Regular cardiac myocyte (primary cell): ENCODE measurements at places on chromosomes 12 and 14. TPM values are rescaled to one million over a fixed set of nuclear protein-coding genes. Genes with fewer than 3 reads are reported as not detected.

RTL1 gene
- not detected in 2 replicates for total RNA-seq

DTD2 gene
- total RNA-seq, result 68.8 and 77.0 TPM in 2 replicates

TFCP2 gene
- 9.9 and 14.6 TPM in 2 replicates for total RNA-seq

DHRS4L2 gene
- 16.3 and 16.9 TPM in 2 replicates for total RNA-seq

DLK1 gene
- total RNA-seq, result not detected in 2 replicates

GPX2 gene
- total RNA-seq, result not detected in 2 replicates

FKBP4 gene
- total RNA-seq, result 69.6 and 137 TPM in 2 replicates

C12orf54 gene
- under 0.01 TPM in 1 of 2 replicates, not detected in the other for total RNA-seq

ACRBP gene
- under 0.01 TPM in 1 of 2 replicates, not detected in the other for total RNA-seq

KCNH5 gene
- under 0.01 and 0.19 TPM in 2 replicates for total RNA-seq

SAMD4A gene
- total RNA-seq, result 13.6 and 31.9 TPM in 2 replicates

BCL7A gene
- 6.3 and 7.0 TPM in 2 replicates for total RNA-seq

PROX2 gene
- not detected in 2 replicates for total RNA-seq

SLC5A8 gene
- total RNA-seq, result under 0.01 TPM in 1 of 2 replicates, not detected in the other

TMEM117 gene
- total RNA-seq, result 5.4 and 10.7 TPM in 2 replicates

KRT73 gene
- total RNA-seq, result not detected in 2 replicates

ART4 gene
- total RNA-seq, result 1.3 and 7.9 TPM in 2 replicates

GUCY2C gene
- total RNA-seq, result not detected in 2 replicates

NOVA1 gene
- total RNA-seq, result 0.77 and 2.5 TPM in 2 replicates

FANCM gene
- 7.6 and 12.5 TPM in 2 replicates for total RNA-seq

ABCD2 gene
- total RNA-seq, result under 0.01 TPM in 2 replicates

BATF gene
- total RNA-seq, result 1.2 TPM in 1 of 2 replicates, not detected in the other

ZNF10 gene
- 6.9 and 14.1 TPM in 2 replicates for total RNA-seq

RAPGEF3 gene
- 5.1 and 8.8 TPM in 2 replicates for total RNA-seq

LIN7A gene
- total RNA-seq, result 21.3 and 36.6 TPM in 2 replicates

RERG gene
- 0.19 and 1.1 TPM in 2 replicates for total RNA-seq

RPS26 gene
- total RNA-seq, result 664 and 693 TPM in 2 replicates

AQP6 gene
- under 0.01 TPM in 1 of 2 replicates, not detected in the other for total RNA-seq

CD4 gene
- total RNA-seq, result 0.28 and 0.58 TPM in 2 replicates

MAX gene
- total RNA-seq, result 32.4 and 49.7 TPM in 2 replicates

FAM161B gene
- 2.7 and 5.4 TPM in 2 replicates for total RNA-seq

LRP1-AS gene
- total RNA-seq, result 0.19 TPM in 1 of 2 replicates, not detected in the other

SSTR1 gene
- 0.77 and 1.1 TPM in 2 replicates for total RNA-seq

ASB2 gene
- total RNA-seq, result under 0.01 and 2.3 TPM in 2 replicates

MLEC gene
- total RNA-seq, result 165 and 193 TPM in 2 replicates
